ENCODE measurements at places on chromosomes 16 and 17.
A peak's percentile ranks its signal among the peaks of the same experiment; 100 is the strongest.

DNA sequence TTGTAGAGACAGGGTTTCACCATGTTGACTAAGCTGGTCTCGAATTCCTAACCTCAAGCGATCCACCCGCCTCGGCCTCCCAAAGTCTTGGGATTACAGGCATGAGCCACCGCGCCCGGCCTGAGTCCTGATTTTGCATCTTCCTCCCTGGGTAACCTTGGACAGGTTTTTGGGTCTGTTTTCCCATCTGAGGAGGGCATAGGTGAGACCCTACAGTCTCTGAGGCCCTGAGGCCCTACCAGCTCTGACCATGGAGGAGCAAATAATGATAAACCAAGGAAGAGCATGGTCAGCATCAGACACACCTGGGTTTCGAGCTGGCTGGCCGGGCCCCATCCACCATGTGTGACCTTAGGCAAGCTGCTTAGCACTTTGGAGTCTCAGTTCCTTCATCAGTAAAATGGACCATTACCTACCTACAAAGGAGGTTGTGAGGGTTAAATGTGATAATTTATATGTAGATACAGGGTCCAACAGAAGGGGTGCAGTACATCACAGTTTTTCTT is 1.2 kb upstream of the NCBP3 start:
- DNase-seq, result no peak

DNA sequence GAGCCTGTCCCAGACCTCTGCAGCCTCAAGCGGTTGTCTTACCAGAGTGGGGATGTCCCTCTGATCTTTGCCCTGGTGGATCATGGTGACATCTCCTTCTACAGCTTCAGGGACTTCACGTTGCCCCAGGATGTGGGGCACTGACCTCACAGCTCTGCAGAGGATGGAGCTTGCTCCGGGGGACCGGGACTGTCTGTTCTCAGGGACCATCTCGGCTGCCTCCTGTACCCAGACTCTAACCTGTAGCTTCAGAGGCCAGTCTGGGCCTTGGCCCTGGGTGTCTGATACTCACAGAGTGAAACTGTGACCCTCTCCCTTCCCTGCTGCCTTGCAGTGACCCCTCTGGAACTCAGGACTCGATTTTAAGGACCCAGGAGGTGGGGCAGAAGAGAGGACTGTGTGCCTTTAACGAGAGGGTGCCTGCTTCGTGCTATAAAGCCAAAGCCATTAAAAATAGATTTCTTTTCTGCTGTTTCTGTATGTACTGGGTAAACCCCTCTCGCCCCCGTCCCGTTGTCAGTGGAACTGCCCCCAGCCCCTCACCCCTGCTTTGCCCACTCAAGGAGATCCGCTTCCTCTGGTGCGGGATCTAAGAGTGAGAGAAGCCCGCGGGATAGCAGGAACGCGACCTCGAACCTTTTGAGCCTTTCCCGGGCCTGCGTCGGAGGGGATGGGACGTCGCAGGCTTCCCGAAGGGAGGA is 1.1 kb upstream of the LLGL2 start:
- DNase-seq, result no peak

DNA sequence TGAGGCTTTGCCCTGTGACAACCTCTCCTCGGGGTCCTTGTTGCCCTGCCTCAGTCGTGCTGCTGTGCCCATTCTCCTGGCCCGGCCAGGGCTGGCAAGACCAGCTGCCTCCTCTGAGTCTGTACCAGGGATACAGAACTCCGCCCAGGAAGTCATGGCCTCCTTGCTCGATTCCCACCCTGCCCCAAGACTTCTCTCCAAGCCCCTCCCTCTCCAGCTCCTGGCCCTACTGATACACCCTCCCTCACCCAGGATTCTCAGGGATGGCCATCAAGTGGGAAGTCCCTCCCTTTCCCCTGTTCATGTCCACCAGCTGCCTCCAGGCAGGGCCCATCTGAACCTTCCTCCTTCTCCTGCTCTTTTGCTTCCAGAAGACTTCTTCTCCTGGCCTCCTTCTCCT is 11.2 kb upstream of the TMEM208 start:
- DNase-seq, result no peak

DNA sequence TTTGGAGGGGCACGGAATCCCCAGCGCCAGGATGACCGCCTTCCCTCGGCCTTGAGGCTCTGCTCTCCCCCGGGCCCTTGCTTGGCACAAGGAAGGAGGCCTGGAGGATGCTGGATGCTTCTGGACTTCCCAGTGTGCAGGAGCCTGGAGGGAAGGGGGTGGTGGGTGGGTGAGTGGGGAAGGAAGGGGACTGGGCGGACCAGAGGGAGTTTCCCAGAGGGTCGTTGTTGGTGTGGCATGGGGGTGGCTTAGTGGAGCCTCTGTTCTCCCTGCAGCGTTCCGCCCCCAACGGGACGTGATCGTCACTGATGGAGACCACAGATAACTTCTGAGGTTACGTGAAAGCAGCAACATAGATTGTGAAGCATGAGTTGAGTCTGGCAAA is 140.0 kb downstream of the IRF8 start:
- no peak for DNase-seq

GRCh38 chr16:14640538-14640937 is 7.8 kb downstream of the BFAR start:
- peak; percentile 42 for DNase-seq

DNA sequence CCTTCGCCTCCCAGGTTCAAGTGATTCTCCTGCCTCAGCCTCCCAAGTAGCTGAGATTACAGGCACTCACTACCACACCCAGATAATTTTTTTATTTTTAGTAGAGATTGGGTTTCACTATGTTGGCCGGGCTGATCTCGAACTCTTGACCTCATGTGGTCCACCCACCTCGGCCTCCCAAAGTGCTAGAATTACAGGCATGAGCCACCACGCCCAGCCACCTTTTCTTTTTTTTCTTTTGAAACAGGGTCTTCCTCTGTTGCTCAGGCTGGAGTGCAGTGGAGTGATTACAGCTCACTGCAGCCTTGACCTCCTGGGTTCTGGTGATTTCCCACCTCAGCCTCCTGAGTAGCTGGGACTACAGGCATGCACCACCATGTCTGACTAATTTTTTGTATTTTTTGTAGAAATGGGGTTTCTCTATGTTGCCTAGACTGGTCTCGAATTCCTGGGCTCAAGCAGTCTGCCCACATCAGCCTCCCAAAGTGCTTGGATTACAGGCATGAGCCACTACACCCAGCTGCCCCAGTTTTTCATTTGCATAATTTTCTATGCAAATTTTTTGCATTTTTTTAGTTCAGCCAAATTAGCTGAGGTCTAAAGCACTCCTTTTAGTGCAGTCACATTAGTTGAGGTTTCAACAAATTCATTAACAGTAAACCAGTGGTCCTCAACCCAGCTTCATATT is 11.3 kb downstream of the WWP2 start:
- no peak for DNase-seq
